ELR (cell line): ENCODE measurements at places on chromosomes 12 and 14.
A peak's percentile ranks its signal among the peaks of the same experiment; 100 is the strongest.

DNA sequence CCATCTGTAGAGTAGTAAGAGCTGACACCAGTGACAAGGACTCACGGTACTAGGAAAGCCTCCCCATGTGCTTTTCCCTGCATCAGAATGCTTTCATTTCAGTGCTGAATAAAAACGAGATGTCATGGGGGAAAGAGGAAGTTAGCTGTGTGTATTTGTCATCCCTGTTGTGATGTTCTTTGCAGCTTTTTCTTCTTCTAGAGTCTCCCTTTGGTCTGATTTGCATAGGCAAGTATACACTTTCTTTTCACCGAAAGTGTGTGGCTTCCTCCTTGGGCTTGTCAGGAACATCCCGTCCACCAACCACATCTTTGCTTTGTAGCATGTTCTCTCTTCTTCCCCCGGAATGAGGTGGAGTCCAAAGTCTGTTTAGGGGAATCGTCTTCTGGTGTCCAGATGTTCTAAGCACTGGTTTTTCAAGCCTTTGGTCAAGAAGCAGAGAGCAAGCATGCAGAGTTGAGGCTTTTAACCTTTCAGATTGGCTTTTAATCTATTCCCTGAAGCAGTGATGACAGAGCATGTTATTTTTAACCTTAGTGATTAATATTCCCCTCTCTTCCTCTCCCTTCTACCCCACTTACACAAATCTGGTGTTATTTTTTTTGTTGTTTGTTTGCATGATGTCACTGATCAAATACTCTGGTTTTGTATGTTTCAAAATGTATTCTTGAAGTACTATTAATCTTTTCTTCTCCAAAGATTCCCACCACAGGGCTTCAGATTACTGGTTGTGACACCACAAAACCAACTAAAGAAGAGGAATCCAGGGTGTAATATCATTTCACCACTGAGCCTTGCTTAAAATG, 163.4 kb downstream of the SAMD4A start:
- DNase-seq = peak; percentile 45

DNA sequence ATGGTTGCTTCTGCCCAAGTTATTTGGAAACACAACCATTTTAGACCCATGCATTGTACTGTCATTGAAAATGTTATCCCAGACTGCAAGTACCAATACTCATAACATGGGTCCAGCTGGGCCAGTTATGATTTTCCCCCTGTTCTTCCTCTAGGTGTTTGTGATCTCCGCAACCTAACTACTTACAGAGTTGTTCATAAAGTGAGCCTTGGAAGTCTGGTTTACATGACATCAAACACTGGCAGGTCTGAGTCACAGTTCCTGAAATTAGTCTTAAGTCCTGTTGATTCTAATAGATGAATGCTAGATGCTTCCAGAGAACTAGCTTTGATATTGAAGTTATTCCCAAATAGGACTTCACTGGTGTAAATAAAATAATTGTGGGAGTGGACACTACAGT, 487.0 kb downstream of the MED13L start:
- DNase-seq = no peak

GRCh38 chr14:74552623-74553022, 59.1 kb downstream of the ISCA2 start:
- DNase-seq = no peak

DNA sequence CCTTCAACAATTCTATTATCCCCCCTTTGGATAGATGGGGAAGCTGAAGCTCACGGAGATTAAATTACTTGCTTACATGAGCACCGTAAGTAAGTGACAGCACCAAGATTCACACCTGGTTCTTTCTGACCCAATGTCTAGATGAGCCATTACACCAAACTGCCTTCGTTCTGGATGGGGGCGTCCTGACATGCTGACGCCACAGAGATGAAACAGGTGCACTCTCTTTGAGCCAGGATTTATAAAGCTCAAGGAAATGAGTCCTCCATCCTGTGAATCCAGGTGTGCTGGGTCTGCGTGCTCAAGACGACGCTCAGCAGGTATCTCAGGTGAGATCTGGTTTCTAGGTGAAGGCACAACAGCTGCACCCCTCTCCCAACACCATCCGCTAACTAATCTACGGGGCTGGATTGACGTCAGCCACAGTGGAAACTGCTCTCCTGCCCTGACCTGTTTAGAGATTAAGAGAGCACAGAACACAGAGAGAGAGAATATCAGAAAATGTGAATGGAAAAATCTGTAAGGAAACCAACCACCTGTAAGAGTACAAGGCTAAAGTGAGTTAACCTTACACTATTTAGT, 61.6 kb downstream of the KSR2 start:
- DNase-seq = no peak

- no peak for DNase-seq
These were observed 255.7 kb upstream of the SFSWAP start for GRCh38 chr12:131455218-131455506.

- no peak for DNase-seq
These were observed 7.8 kb upstream of the FZD10 start for GRCh38 chr12:130154276-130155070.

- peak; percentile 44 for DNase-seq
These were observed 27.1 kb upstream of the CLMN start for GRCh38 chr14:95346820-95347219.

DNA sequence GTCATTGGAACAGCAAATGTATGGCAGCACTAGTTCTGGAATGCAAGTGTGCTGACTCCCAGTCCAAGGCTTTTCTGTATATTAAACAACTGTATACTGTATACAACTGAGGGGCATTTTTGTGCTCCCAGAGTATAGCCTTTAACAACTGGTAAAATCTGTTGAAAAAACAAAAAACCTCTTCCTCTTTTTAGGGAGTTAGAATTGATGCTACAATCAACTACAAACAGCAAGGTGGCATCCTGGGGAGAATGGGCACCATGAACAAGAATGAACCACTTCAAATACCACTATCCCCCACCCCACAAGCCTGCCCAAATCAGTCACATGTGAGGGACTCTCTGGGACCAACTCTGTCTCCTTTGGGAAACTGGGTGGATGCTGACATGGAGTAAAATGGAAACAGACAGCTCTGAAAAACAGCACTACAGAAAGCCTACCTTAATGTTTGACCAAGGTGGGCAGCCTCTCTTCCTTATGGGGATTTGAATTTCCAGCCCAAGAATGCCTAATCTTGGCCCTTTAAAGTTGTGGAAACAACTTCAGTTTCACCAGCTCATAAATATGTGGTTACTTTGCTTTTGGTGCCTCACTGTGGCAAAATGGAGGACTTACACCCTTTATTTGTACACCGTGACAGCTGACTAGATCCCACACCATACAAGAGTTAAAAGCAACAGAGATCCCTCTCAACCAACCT, 7.5 kb downstream of the VTI1B start:
- peak; percentile 72 for DNase-seq
